ENCODE measurements at places on chromosomes 16 and 17. TPM values are rescaled to one million over a fixed set of nuclear protein-coding genes. Genes with fewer than 3 reads are reported as not detected.

The HS3ST2 gene
- total RNA-seq = 2.0 TPM

The KRT38 gene
- not detected for total RNA-seq

The IL21R gene
- 0.60 TPM for total RNA-seq

The MYH1 gene
- total RNA-seq = 0.05 TPM

The ADCY9 gene
- total RNA-seq = 23.3 TPM

The ESRP2 gene
- 127 TPM for total RNA-seq

The MRPL58 gene
- 32.1 TPM for total RNA-seq

The CTF1 gene
- total RNA-seq = 8.2 TPM

The PRAC1 gene
- not detected for total RNA-seq

The SULT1A2 gene
- total RNA-seq = 2.9 TPM

The KRT20 gene
- 4.7 TPM for total RNA-seq

The EPN2 gene
- total RNA-seq = 63.9 TPM

The CDH11 gene
- total RNA-seq = 98.3 TPM

The RAC3 gene
- 5.0 TPM for total RNA-seq

The CCDC154 gene
- total RNA-seq = 2.0 TPM

The CACNA1G gene
- total RNA-seq = 0.36 TPM

The MEFV gene
- 1.8 TPM for total RNA-seq

The TBC1D3E gene
- total RNA-seq = not detected

The CHST4 gene
- 0.16 TPM for total RNA-seq

The SLC38A10 gene
- total RNA-seq = 94.4 TPM

The MMP28 gene
- 23.5 TPM for total RNA-seq

The NBR1 gene
- total RNA-seq = 84.7 TPM

The KCTD2 gene
- total RNA-seq = 25.3 TPM

The NACA2 gene
- not detected for total RNA-seq

The ZNF385C gene
- total RNA-seq = 1.2 TPM

The INCA1 gene
- 1.1 TPM for total RNA-seq

The PITPNC1 gene
- 32.1 TPM for total RNA-seq

The ARL2BP gene
- total RNA-seq = 43.3 TPM

The C17orf113 gene
- 1.9 TPM for total RNA-seq

The SLC16A13 gene
- total RNA-seq = 6.7 TPM

The MTSS2 gene
- 83.1 TPM for total RNA-seq

The HEATR9 gene
- total RNA-seq = 0.21 TPM

The ARSG gene
- 19.4 TPM for total RNA-seq

The IRX3 gene
- 10.9 TPM for total RNA-seq

The CCT6B gene
- total RNA-seq = 6.3 TPM

The WSB1 gene
- 204 TPM for total RNA-seq

The CCL23 gene
- 6.3 TPM for total RNA-seq

The CNTD1 gene
- 0.75 TPM for total RNA-seq

All from ureter (tissue), 1 donor.